HuH-7.5 (cell line): ENCODE measurements at places on chromosomes 3 and 15.

DNA sequence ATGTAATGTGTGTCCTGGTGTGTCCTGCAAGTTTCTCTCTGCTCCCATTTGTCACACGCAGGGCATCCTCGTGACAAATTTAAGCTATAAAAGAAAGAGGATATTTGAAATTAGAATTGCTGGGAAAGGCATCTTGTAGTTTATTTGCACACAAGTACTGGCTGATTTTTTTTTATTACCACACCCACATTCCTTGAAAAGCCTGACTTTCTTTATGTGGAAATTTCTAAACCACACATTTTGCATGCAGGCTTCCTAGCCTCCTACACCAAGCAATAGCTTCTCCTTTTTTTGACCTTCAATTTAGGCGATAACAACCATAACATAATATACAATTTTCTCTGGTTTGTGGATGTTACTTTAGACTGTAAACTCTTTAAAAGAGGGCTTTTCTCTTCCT is 126.1 kb downstream of the SERPINI1 start:
- no peak for DNase-seq

GRCh38 chr3:42685891-42686820 is 819 bp downstream of the KLHL40 start:
- DNase-seq = no peak

GRCh38 chr3:40073310-40074007 is 236.0 kb upstream of the EIF1B start:
- DNase-seq = no peak

DNA sequence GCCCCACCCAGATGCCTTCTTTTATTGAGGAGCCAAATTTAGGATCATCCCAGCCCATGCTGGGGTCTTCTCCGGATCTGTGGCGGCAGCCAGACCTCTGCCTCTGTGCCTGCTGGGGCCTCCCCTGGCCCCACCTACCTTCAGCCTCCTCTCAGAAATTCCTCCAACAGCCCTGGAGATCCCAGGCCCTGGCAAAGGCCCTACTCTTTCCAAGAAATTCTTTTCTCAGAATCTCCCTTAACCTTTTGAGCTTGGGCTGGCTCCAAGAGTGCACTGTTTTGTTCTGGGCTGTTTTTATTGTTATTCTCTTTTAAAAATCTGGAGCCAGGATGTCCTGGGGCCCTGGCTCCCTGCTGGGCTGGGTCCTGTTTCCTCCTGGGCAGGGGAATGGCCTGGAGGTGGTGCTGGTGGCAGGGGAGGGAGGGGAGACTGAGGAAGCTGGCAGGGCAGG is 57.8 kb downstream of the GRIP2 start:
- DNase-seq = no peak

- no peak for DNase-seq
Observed at GRCh38 chr3:196222876-196223595, 6.7 kb downstream of the SLC51A start.
